Osteocyte (in vitro differentiated cells): ENCODE measurements at places on chromosomes 4 and X. TPM values are rescaled to one million over a fixed set of nuclear protein-coding genes. Genes with fewer than 3 reads are reported as not detected.

RPS6KA3 gene
- total RNA-seq, result 21.8 TPM in 2 replicates

PCDH18 gene
- 69.3 and 74.8 TPM in 2 replicates for total RNA-seq

GYG2 gene
- total RNA-seq, result 9.7 and 11.8 TPM in 2 replicates

LNX1 gene
- 0.24 and 0.44 TPM in 2 replicates for total RNA-seq

F11 gene
- total RNA-seq, result not detected in 2 replicates

LUZP4 gene
- total RNA-seq, result not detected in 2 replicates

MAEA gene
- 62.5 and 62.9 TPM in 2 replicates for total RNA-seq

TMPRSS11B gene
- total RNA-seq, result not detected in 2 replicates

WNK3 gene
- total RNA-seq, result 3.9 and 5.8 TPM in 2 replicates

NWD2 gene
- total RNA-seq, result not detected in 2 replicates

CFI gene
- total RNA-seq, result not detected in 2 replicates

BLOC1S4 gene
- 14.9 and 16.1 TPM in 2 replicates for total RNA-seq

GK gene
- 7.3 TPM in 2 replicates for total RNA-seq

KLHL4 gene
- total RNA-seq, result 0.38 and 0.63 TPM in 2 replicates

ZBED1 gene
- 56.4 and 58.3 TPM in 2 replicates for total RNA-seq

PGAM4 gene
- total RNA-seq, result not detected in 2 replicates

TRIM60 gene
- not detected in 2 replicates for total RNA-seq

ZNF674 gene
- 6.1 and 8.8 TPM in 2 replicates for total RNA-seq

TMPRSS11F gene
- total RNA-seq, result not detected in 2 replicates

RBM10 gene
- 36.9 and 37.6 TPM in 2 replicates for total RNA-seq

NEUROG2 gene
- not detected in 2 replicates for total RNA-seq

RASSF6 gene
- not detected in 2 replicates for total RNA-seq

CXCL1 gene
- total RNA-seq, result 118 and 132 TPM in 2 replicates

UGT2B11 gene
- not detected in 2 replicates for total RNA-seq

PAGE2 gene
- total RNA-seq, result not detected in 2 replicates

SLITRK4 gene
- total RNA-seq, result 0.10 and 0.11 TPM in 2 replicates

HHIP gene
- 0.97 and 1.8 TPM in 2 replicates for total RNA-seq

ANKRD50 gene
- total RNA-seq, result 45.3 and 45.4 TPM in 2 replicates

CYBB gene
- total RNA-seq, result not detected in 2 replicates

L1CAM gene
- total RNA-seq, result 13.0 and 16.6 TPM in 2 replicates

ELOVL6 gene
- total RNA-seq, result 7.3 and 9.0 TPM in 2 replicates

PPEF1 gene
- total RNA-seq, result 0.18 and 1.2 TPM in 2 replicates

DRD5 gene
- total RNA-seq, result not detected in 2 replicates

FAM114A1 gene
- 120 and 139 TPM in 2 replicates for total RNA-seq

PLXNB3 gene
- total RNA-seq, result 8.7 and 9.1 TPM in 2 replicates

IL3RA gene
- total RNA-seq, result 0.24 TPM in 1 of 2 replicates, not detected in the other

NPY1R gene
- total RNA-seq, result 0.94 and 1.3 TPM in 2 replicates

UBQLN2 gene
- 42.6 and 42.7 TPM in 2 replicates for total RNA-seq

PDLIM3 gene
- total RNA-seq, result 2.1 and 2.8 TPM in 2 replicates

PTPN13 gene
- 55.7 and 56.0 TPM in 2 replicates for total RNA-seq

ARHGAP36 gene
- not detected in 2 replicates for total RNA-seq

IGFBP7 gene
- total RNA-seq, result 3,484 and 3,576 TPM in 2 replicates
